Ascending aorta (tissue), 2 donors: ENCODE measurements at places on chromosomes 7 and 10.

- no peak for DNase-seq
- no peak overlapping the region for H3K4me3 ChIP-seq
- no peaks in the 10 kb centered on the region for H3K36me3 ChIP-seq
- H3K27me3 ChIP-seq: no peaks in the 10 kb centered on the region
These were observed 629.7 kb upstream of the GALNT17 start for GRCh38 chr7:70502117-70502863.

DNA sequence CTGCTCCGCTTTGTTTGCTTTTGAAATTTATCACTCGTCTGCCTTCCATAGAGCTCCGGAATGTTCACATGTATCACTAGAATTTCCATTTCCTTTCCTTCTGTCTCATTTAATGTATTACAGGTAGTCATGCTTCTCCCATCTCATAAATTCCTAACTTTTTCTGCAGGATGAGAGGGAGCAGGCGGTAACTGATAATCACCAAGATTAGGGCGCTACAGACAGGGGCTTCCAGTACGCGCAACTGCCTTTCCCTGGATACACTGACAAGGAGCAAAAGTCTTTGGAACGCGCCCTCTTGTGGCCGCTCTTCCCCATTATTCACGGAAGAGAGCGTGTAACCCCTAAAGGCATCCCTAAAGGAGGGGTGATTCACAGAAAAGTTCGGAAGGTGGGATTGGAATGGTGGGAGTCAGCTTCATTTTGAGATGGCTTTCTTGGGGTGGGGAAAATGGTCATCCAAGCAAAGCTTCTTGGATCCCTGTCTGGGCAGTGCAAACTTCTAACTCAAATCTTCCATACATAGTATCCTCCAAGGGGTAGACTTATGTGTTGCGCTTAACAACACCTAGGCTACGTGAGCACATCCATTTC, 6.5 kb downstream of the INHBA start:
- H3K27me3 ChIP-seq: no peaks in the 10 kb centered on the region
- H3K27ac ChIP-seq: peak overlapping the region; percentile 88
- H3K36me3 ChIP-seq: no peaks in the 10 kb centered on the region

DNA sequence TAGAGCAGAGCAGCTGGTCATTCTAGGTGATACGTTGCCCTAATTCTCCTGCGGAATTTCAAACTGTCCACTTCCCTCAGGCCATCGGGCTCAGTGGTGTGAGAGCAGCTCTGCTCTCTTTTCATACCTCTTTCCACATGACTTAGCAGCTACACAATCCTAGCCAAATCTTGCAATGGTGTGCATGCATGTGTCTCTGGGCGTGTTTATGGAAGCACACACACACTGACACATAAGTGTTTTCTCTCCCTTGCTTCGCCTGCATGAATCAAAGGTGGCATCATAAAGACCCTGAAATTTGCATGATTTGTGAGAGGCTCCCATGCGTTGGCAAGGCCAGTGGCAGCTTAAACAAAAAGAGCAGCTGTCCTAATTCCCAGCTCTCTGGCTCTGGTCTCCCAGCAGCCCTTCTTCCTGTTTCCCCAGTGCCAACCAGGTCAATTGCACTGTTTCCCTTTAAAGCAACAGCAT, 1189.5 kb downstream of the GATA3 start:
- H3K27ac ChIP-seq: no peak overlapping the region
- no peak overlapping the region for H3K4me3 ChIP-seq
- H3K36me3 ChIP-seq: no peaks in the 10 kb centered on the region

GRCh38 chr10:75403144-75403938, 1.8 kb upstream of the ZNF503 start:
- H3K4me3 ChIP-seq: peak overlapping the region; percentile 95
- H3K27me3 ChIP-seq: no peaks in the 10 kb centered on the region
- H3K4me1 ChIP-seq: no peaks in the 10 kb centered on the region
- DNase-seq: no peak
- peaks cover 10% of the 10 kb centered on the region for H3K36me3 ChIP-seq

DNA sequence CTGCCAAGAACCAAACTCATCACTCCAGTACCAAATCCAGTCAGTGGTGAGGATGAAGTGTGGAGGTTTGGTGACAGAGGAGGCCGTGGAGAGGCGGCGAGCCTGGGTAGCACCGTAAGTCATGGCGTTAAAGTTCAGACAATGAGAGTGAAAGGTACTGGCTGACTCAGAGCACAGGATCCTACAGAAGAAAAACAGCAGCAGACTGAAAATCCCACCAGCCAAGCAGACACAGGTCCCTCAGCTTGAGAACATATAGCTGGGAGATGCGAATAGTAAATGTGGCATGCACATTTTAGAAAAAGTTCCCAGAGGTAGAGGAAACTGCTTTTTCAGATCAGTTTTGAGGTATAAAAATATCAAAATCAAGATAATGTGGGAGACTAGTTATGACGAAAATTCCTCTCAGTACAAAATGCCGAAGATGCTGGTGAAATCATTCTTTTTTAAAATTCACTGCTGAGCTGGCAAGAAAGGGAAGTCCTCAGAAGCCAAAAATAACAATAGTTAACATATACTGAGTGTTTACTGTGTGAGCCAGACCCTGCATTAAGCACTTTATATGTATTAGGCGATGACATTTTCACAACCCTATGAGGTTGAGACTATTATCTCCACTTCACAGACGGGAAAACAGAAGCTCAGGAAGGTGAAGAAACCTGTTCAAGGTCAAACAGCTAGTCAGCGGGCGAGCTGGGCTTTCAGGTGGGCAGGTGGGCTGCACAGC, 20.9 kb downstream of the PARP12 start:
- peaks cover 21% of the 10 kb centered on the region for H3K36me3 ChIP-seq
- no peak for DNase-seq
- no peaks in the 10 kb centered on the region for H3K4me1 ChIP-seq
- H3K27me3 ChIP-seq: no peaks in the 10 kb centered on the region
- no peak overlapping the region for H3K27ac ChIP-seq

GRCh38 chr7:36978461-36978860, 254.2 kb upstream of the AOAH start:
- H3K4me3 ChIP-seq: no peak overlapping the region
- DNase-seq: no peak
- H3K27me3 ChIP-seq: no peaks in the 10 kb centered on the region

- DNase-seq: no peak
- no peaks in the 10 kb centered on the region for H3K4me1 ChIP-seq
- no peaks in the 10 kb centered on the region for H3K27me3 ChIP-seq
- H3K36me3 ChIP-seq: no peaks in the 10 kb centered on the region
- no peak overlapping the region for H3K4me3 ChIP-seq
These were observed 51.1 kb downstream of the SPOCK2 start for GRCh38 chr10:72037266-72037665.

GRCh38 chr10:103599211-103599610, 105.7 kb downstream of the NEURL1 start:
- no peak overlapping the region for H3K4me3 ChIP-seq
- H3K4me1 ChIP-seq: peaks cover 11% of the 10 kb centered on the region
- peaks cover 20% of the 10 kb centered on the region for H3K36me3 ChIP-seq

- no peaks in the 10 kb centered on the region for H3K4me1 ChIP-seq
- DNase-seq: no peak
- no peaks in the 10 kb centered on the region for H3K27me3 ChIP-seq
- H3K4me3 ChIP-seq: no peak overlapping the region
- H3K27ac ChIP-seq: no peak overlapping the region
- H3K36me3 ChIP-seq: no peaks in the 10 kb centered on the region
These were observed 277.6 kb downstream of the KCND2 start for GRCh38 chr7:120550494-120551048.

GRCh38 chr10:125201108-125201524, 40.8 kb upstream of the CTBP2 start:
- no peaks in the 10 kb centered on the region for H3K36me3 ChIP-seq
- DNase-seq: no peak
- no peaks in the 10 kb centered on the region for H3K4me1 ChIP-seq
- H3K27ac ChIP-seq: no peak overlapping the region
